ENCODE measurements at places on chromosomes 7 and 10.

- DNase-seq = no peak
Observed at GRCh38 chr10:121250995-121251764, 347.1 kb downstream of the FGFR2 start.

DNA sequence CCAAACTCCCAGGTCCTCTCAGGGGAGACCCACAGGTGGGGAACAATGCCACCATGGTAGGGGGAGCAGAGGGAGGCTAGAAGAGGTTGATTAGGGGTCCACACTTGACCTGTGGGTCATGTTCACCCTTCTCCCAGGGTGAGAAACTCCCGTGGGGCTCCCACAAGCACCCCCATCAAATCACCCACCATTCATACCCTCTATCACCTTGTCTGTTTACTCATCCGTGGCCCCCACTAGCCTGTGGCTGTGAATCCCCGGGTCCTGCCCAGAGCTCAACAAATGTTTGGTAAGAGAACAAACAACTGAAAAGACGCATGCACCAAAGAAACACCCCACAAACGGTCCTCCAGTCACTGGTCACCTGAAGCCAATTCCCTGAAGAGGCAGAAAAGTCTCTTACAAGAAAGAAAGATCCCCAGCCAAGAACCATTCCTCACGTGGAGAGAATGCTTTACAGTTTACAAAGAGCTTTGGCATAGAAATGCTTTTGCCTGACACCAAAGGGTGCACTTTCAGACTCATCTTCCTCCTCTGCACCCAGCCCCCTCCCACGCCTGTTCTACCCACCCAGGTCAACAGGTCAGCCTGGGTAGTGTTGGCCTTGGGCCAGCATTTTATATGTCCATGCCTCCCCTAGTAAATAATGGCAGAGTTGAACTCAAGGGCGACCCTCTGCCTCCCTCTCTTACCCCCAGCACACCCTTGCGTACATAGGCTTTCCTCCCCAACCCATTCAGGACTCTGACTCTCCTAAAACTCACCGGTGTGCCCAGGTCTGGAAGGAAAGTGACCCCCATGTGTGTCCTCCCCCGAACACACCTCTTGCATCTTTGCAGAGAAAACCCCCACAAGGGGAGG lies 1.9 kb downstream of the ZCCHC24 start:
- no peak for DNase-seq

DNA sequence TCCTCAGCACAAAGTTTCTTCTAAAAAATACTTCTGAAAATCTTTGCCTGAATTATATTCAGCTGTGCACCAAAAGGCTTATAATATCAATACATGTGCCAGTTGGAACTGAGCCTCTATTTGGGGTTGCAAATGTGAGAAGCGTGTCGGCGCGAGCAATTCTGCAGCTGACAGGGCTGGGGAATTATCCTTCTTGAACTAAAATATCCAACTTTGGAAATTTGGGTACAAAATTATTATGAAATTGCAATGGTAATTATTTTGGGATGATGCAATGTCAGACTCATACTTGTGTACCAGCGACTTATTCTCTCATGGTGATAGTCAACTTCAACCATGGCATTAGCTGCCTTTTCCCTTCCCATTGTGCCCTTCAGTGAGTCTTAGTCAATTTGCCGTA lies 507.0 kb upstream of the KLF6 start:
- no peak for DNase-seq

- DNase-seq = no peak
Observed at GRCh38 chr7:139321071-139321745, 19.9 kb upstream of the FMC1 start.

GRCh38 chr10:91788527-91788926 lies 9.7 kb upstream of the TNKS2 start:
- no peak for DNase-seq

GRCh38 chr7:7292085-7292484 lies 109.7 kb downstream of the C1GALT1 start:
- peak; percentile 4 for DNase-seq

GRCh38 chr10:118835682-118836326 lies 81.0 kb upstream of the CACUL1 start:
- no peak for DNase-seq

- DNase-seq = no peak
Observed at GRCh38 chr10:91616137-91616536, 16.7 kb downstream of the PPP1R3C start.

- DNase-seq = no peak
Observed at GRCh38 chr10:72039377-72039776, 49.0 kb downstream of the SPOCK2 start.

DNA sequence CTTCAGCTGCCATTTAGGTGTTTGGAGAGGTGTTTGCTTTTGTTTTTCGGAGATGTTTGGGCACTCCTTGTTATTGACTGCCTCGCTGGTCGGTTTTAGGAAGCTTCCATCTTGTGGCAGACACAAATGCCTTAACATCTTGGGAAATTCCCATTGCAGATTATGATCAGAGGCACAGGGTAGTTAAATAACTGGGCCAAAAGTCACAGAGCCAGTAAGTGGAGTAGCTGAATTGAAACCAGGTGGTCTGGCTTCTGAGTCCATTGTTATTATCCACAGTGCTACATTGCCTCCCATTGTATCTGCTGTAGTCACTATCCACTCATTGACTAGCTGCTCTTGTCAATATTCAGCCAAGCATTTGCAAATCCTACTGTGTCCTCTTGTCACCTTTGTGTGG lies 138.2 kb upstream of the PLPP4 start:
- no peak for DNase-seq

DNA sequence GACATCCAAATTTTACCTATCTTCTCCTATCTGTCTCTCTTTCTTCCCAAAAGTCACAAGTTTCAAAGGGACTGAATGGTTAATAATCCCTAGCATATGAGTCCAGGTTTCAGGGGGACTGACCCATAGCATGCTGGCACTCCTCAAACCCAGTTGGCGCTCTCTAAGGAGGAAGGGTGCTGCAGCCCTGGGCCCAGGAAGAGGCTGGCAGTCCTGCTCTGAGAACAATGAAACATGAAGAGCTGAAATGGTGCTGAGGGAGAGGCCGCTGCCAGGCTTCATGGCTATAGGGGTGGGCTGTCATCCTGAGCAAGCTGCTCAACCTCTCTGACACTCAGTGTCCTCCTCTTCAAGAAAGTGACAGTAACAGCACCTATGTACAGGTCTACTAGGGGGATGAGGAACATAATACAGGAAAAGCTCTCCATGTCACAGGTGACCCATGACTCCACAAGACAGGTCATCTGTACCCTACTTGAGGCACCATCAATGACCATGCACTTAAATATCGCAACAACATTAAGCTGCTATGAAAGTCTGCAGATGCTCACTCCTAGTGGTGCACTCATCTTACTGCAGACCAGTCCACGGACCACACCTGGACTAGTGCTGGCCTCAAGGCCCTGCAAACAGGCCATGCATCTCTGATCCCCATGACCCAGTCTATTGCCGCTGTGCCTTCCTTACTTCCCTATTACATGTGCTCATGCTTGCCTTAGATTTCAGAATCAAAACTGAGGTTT lies 17.0 kb downstream of the COBL start:
- DNase-seq = no peak

- DNase-seq = no peak
Observed at GRCh38 chr7:26880852-26881251, 16.5 kb upstream of the SKAP2 start.

DNA sequence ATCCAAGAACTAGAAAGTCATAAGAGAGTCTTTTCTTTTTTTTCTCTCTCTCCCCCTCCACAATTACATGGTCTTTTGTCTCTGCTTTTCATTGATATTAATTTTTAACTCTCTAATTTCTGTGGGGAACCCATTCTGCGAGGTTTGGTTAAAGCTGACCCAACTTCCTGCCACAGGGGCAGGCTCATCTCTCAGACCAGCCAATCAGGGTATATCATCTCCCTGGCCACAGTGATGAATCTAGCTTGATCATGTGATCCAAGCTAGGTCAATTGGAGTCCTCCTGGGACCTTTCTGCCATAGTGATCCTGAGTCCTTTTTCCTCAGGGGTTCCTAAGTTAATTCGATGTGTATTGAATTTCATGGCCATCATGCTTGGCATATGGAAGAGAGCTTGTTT lies 38.0 kb upstream of the TRUB1 start:
- DNase-seq = no peak

- no peak for DNase-seq
Observed at GRCh38 chr10:102777711-102778453, 34.1 kb downstream of the WBP1L start.

- DNase-seq = no peak
Observed at GRCh38 chr10:122343135-122343800, 31.2 kb upstream of the PLEKHA1 start.
